ENCODE measurements at places on chromosomes 2 and 18. TPM values are rescaled to one million over a fixed set of nuclear protein-coding genes. Genes with fewer than 3 reads are reported as not detected.

CTLA4 gene
- 50.9 TPM for total RNA-seq

ZNF804A gene
- not detected for total RNA-seq

MLPH gene
- total RNA-seq, result not detected

MEP1B gene
- total RNA-seq, result 0.08 TPM

- no peak overlapping the region for H3K27ac ChIP-seq
- H3K4me1 ChIP-seq, result peaks cover 8% of the 10 kb centered on the region
- no peaks in the 10 kb centered on the region for H3K36me3 ChIP-seq
- no peak overlapping the region for H3K4me3 ChIP-seq
- H3K27me3 ChIP-seq, result no peaks in the 10 kb centered on the region
Measured at GRCh38 chr2:145736871-145737270, 1217.0 kb upstream of the ZEB2 start.

- H3K27ac ChIP-seq, result no peak overlapping the region
- H3K4me3 ChIP-seq, result no peak overlapping the region
- no peaks in the 10 kb centered on the region for H3K27me3 ChIP-seq
Measured at GRCh38 chr2:119914266-119914665, 98.6 kb upstream of the EPB41L5 start.

DNA sequence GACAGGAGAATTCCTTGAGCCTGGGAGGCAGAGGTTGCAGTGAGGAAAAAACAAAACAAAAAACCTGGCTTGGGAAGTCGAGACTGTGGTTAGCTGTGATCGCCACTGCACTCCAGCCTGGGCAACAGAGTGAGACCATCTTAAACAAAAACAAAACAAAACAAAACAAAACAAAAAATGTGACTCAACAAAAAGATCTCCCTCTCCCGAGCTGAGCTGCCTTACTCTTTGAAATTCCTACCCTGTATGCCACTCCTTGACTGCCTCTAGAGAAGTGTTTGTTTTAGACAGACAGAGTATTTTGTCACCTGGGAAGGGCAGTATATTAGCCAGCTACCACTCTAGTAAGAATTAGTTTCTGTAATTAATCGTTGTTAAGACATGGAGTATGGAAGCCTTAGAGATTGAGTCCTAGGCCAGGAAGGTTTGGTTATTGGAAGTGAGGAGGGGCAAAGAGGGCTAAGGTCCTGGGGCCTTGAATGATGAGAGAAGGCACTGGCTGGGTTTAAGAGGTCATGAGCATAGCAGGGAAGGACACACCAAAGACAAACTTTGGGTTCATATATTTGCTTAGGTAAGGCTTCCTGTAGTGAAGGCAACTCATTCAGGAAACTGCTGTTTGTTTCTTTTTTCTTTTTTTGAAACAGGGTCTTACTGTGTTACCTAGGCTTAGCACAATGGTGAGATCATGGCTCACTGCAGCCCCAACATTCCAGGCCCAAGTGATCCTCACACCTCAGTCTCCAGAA lies 56.0 kb downstream of the HAUS1 start:
- peaks cover 5% of the 10 kb centered on the region for H3K36me3 ChIP-seq
- peak overlapping the region; percentile 4 for H3K27ac ChIP-seq
- H3K4me3 ChIP-seq, result no peak overlapping the region
- no peak for DNase-seq

GRCh38 chr2:219416235-219416602 lies 2.0 kb upstream of the DES start:
- peaks cover 40% of the 10 kb centered on the region for H3K27me3 ChIP-seq
- H3K4me1 ChIP-seq, result no peaks in the 10 kb centered on the region
- H3K4me3 ChIP-seq, result no peak overlapping the region
- H3K36me3 ChIP-seq, result peaks cover 3% of the 10 kb centered on the region

DNA sequence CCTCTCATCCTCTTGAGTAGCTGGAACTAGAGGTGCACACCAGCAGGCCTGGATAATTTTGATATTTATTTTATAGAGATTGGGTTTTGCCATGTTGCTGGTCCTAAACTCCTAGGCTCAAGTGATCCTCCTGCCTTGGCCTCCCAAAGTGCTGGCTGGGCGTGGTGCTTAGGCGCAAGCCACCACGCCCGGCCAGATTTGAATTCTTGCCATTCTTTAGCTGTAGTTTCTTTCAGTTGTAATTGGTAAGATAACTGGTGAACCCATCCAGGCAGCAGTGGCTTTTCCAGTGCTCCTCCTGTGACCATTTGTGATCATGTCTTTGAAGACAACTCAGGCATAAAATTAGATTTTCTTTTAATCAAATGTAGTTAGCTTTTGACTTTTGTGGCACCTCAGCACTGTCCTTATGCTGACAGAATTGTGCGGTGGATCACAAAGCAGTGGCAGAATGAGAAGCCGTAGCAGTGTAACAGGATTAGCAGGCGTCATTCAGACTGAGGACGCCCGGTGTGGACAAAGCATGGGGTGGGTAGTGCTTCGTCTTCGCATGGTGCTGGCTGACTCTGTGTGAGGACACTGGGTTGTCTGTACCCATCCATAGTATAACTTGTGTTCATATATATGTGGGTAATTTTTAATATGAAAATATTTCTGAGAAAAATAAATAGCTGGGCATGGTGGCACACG lies 30.0 kb upstream of the TOGARAM2 start:
- H3K27me3 ChIP-seq, result no peaks in the 10 kb centered on the region
- peaks cover 8% of the 10 kb centered on the region for H3K4me1 ChIP-seq
- no peak for DNase-seq
- no peak overlapping the region for H3K27ac ChIP-seq

GRCh38 chr18:13796515-13796914 lies 27.4 kb upstream of the MC5R start:
- no peak overlapping the region for H3K4me3 ChIP-seq
- no peak for DNase-seq
- no peaks in the 10 kb centered on the region for H3K36me3 ChIP-seq
- H3K27me3 ChIP-seq, result peaks cover 59% of the 10 kb centered on the region
- peaks cover 6% of the 10 kb centered on the region for H3K4me1 ChIP-seq

DNA sequence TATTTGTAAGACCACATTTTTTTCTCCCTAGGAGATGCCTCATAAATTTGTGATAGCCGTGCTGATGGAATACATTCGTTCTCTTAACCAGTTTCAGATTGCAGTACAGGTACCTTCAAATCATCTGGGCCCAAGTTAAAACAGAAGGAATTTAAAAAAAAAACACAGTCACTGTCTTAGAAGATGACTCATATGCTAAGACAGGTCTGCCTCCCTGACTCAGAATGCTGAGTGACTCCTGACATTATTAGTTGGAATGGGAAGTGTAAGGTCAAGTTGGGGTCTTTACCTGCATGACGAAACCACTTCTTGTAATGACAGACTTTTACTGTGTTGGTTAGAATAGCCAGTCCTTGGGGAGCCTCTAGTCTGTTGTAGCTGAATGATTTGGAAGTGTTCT lies 26.3 kb downstream of the RMC1 start:
- peak overlapping the region; percentile 40 for H3K27ac ChIP-seq
- H3K4me1 ChIP-seq, result peaks cover 8% of the 10 kb centered on the region
- DNase-seq, result no peak
- no peaks in the 10 kb centered on the region for H3K27me3 ChIP-seq

DNA sequence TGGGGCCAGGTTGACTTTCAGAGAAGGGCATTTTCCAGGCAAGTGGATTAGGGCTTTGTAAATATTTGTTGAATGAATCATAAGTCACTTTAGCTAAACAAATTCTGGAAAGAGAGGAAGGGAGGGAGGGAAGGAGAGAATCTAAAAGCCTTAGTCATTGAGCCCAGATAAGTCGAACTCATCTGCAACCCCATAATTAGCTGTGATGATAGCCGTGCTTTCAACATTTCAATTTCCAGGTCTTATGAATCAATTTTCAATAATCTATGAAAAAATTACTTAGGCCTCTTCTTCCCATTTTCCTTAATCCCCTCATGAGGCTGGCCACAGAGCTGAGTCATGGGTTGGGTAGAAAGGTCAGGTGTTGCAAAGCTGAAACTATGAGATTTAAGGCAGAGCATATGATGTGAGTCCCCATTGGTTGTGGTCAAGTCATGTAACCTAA lies 111.9 kb upstream of the MAPRE2 start:
- no peak for DNase-seq
- H3K4me3 ChIP-seq, result no peak overlapping the region
- no peaks in the 10 kb centered on the region for H3K36me3 ChIP-seq
- H3K4me1 ChIP-seq, result no peaks in the 10 kb centered on the region

DNA sequence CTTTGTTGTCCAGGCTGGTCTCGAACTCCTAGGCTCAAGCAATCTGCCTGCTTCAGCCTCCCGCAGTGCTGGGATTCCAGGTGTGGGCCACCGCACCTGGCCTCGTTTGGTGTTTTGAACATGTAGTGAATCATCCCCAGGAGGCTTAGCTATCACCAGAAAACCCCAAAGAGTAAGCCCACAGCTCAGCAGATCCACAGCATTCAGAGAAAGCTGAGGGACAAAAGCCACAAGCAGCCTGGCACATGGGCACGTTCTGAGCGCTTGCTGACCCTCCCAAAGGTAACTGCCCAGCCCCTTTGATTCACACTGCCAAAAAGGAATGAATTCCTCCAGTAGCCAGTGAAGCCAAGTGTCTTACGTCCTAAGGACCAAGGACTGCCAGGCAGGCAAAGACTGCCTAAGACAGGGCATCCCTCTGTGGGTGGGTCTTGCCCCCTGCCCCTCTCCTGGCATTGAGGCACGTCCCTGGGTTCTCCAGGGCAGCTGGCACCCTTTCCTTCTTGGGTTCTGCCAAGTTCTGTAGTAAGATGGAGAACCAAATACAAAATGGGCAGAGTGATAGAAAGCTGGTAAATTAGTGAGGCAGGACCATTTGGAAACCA lies 31.7 kb downstream of the MBP start:
- peaks cover 84% of the 10 kb centered on the region for H3K4me1 ChIP-seq
- peak overlapping the region; percentile 97 for H3K27ac ChIP-seq
- no peak for DNase-seq

- H3K4me1 ChIP-seq, result peaks cover 3% of the 10 kb centered on the region
- DNase-seq, result no peak
- H3K36me3 ChIP-seq, result peaks cover 20% of the 10 kb centered on the region
- H3K27me3 ChIP-seq, result no peaks in the 10 kb centered on the region
- no peak overlapping the region for H3K4me3 ChIP-seq
- no peak overlapping the region for H3K27ac ChIP-seq
Measured at GRCh38 chr2:44535376-44535775, 173.6 kb downstream of the CAMKMT start.

DNA sequence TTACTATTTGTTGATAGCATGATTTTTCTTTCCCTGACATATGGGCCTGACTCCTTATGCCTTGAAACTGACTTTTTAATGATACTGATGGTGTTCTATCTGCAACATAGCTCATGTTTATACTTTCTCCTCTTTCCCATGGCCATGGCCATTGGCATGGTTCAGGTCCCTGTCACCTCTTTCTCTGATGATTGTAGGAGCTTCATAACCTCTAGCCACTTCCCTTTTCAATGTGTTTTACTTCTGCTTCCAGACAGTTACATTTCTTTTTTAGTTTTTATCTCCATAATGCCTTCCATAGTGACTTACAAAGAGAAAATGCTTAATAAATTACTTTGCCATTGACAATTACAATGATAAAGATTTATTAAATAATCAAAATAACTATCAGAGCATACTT lies 177.9 kb upstream of the SETBP1 start:
- H3K27ac ChIP-seq, result no peak overlapping the region
- H3K4me3 ChIP-seq, result no peak overlapping the region
- no peak for DNase-seq
- peaks cover 21% of the 10 kb centered on the region for H3K4me1 ChIP-seq
- H3K36me3 ChIP-seq, result no peaks in the 10 kb centered on the region

- DNase-seq, result no peak
- H3K4me3 ChIP-seq, result no peak overlapping the region
- H3K27ac ChIP-seq, result no peak overlapping the region
- no peaks in the 10 kb centered on the region for H3K4me1 ChIP-seq
- no peaks in the 10 kb centered on the region for H3K36me3 ChIP-seq
Measured at GRCh38 chr2:117087535-117088291, 726.8 kb upstream of the DDX18 start.

DNA sequence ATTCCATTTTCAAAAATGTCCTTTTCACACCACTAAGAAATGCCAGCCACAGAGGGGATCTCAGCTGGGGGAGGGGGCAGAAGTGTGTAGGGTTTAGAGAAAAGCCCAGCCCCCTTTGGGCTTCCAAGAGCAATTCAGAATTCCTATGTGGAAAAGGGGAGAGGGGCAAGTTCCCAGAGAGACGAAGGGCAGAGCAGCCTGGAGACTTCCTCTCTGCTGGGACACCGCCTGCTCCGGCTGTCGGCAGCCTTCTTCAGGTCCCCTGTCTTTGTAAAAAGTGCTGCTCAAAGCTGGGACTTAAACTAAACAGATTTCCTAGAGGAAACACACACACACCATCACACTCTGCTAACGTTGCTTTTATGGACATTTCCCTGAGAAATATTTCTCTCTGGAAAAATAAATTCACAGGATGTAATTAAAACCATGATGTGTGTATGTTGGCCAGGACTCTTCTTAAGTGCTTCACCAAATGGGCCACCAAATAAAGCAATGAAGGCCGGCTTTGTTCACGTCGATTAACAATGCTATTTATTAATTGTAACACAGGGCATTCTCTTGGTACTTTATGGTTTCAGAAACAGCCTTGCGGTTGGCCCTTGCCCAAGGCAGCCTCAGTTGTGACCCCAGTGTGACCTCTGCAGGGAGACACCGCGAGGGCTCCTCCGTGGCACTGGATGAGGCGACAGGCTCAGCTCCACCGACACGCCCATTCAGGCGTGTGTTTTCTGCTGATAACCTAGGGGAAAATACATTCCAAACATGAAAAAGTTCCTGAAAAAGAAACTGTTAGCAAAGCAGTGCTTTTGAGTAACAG lies 5.6 kb upstream of the ASB1 start:
- H3K36me3 ChIP-seq, result peaks cover 6% of the 10 kb centered on the region
- H3K27me3 ChIP-seq, result no peaks in the 10 kb centered on the region
- no peak overlapping the region for H3K27ac ChIP-seq
- no peak for DNase-seq

GRCh38 chr2:88658881-88659537 lies 31.7 kb upstream of the EIF2AK3 start:
- H3K36me3 ChIP-seq, result no peaks in the 10 kb centered on the region
- no peak for DNase-seq
- H3K4me3 ChIP-seq, result no peak overlapping the region
- H3K27ac ChIP-seq, result no peak overlapping the region
- no peaks in the 10 kb centered on the region for H3K4me1 ChIP-seq

GRCh38 chr2:239561446-239562001 lies 160.7 kb upstream of the HDAC4 start:
- H3K4me1 ChIP-seq, result no peaks in the 10 kb centered on the region
- peaks cover 10% of the 10 kb centered on the region for H3K27me3 ChIP-seq
- DNase-seq, result no peak
- no peaks in the 10 kb centered on the region for H3K36me3 ChIP-seq
- no peak overlapping the region for H3K27ac ChIP-seq

DNA sequence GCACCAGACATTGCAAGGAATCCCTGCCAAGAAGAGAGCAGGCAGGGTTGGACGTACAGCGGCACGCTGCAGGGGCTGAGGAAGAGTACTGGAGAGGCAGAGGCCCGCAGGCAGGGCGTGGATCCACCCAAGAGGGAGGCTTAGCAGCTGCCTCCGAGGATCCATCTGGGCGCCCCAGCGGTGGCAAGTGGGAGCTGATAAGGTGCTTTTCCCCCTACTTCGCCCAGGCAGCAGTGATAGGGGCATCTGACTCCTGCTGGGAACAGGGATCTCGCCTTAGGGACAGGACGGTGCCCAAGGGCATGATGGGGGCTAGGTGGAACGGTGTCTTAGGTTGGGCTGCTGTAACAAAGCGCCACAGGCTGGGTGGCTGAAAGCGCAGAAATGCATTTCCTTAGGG lies 67.4 kb upstream of the HS6ST1 start:
- no peak overlapping the region for H3K4me3 ChIP-seq
- no peaks in the 10 kb centered on the region for H3K27me3 ChIP-seq
- no peak for DNase-seq
- H3K27ac ChIP-seq, result no peak overlapping the region
- H3K36me3 ChIP-seq, result no peaks in the 10 kb centered on the region
- H3K4me1 ChIP-seq, result no peaks in the 10 kb centered on the region

GRCh38 chr18:46320297-46320696 lies 216.1 kb downstream of the HAUS1 start:
- no peaks in the 10 kb centered on the region for H3K36me3 ChIP-seq
- no peak overlapping the region for H3K27ac ChIP-seq
- no peak overlapping the region for H3K4me3 ChIP-seq
- no peaks in the 10 kb centered on the region for H3K27me3 ChIP-seq
- no peak for DNase-seq
- H3K4me1 ChIP-seq, result peaks cover 1% of the 10 kb centered on the region

Measured in activated naive CD8-positive, alpha-beta T cell treated with anti-CD3 and anti-CD28 coated beads for 36 hours (primary cell).